ENCODE measurements at places on chromosomes 2 and 18. TPM values are rescaled to one million over a fixed set of nuclear protein-coding genes. Genes with fewer than 3 reads are reported as not detected.

The SELENOI gene
- 16.1 TPM for total RNA-seq

The TFPI gene
- total RNA-seq, result 51.8 TPM

The STPG4 gene
- total RNA-seq, result not detected

The SH3RF3 gene
- 0.50 TPM for total RNA-seq

The RESP18 gene
- not detected for total RNA-seq

The ANKRD30BL gene
- not detected for total RNA-seq

The CAVIN2 gene
- total RNA-seq, result 35.7 TPM

The MROH2A gene
- 0.12 TPM for total RNA-seq

The ELAC1 gene
- 4.4 TPM for total RNA-seq

The DSC3 gene
- total RNA-seq, result 1.2 TPM

The WNT6 gene
- 0.31 TPM for total RNA-seq

The IDH1 gene
- 91.4 TPM for total RNA-seq

The KCNIP3 gene
- total RNA-seq, result 1.5 TPM

The COL4A4 gene
- total RNA-seq, result 2.4 TPM

The SMARCAL1 gene
- total RNA-seq, result 14.3 TPM

The DYNC1I2 gene
- 72.0 TPM for total RNA-seq

The OR6B2 gene
- total RNA-seq, result not detected

The GPC1 gene
- total RNA-seq, result 226 TPM

The TUBA4B gene
- not detected for total RNA-seq

The IL1R1 gene
- 32.8 TPM for total RNA-seq

The SLC4A5 gene
- 0.11 TPM for total RNA-seq

The DSC2 gene
- total RNA-seq, result 0.65 TPM

The CXCR1 gene
- total RNA-seq, result not detected

The NAT8 gene
- not detected for total RNA-seq

The ZNF804A gene
- not detected for total RNA-seq

The CRYBA2 gene
- total RNA-seq, result not detected

The KIF5C gene
- 0.39 TPM for total RNA-seq

The RAB6C gene
- not detected for total RNA-seq

The AQP12A gene
- total RNA-seq, result not detected

The IL36B gene
- total RNA-seq, result not detected

The TEKT4 gene
- total RNA-seq, result not detected

The ICA1L gene
- total RNA-seq, result 2.2 TPM

The PDE6D gene
- total RNA-seq, result 17.0 TPM

The CKAP2L gene
- total RNA-seq, result 16.2 TPM

The TMEM37 gene
- 1.5 TPM for total RNA-seq

The HRH4 gene
- total RNA-seq, result not detected

The DPYSL5 gene
- 3.7 TPM for total RNA-seq

The MAP2 gene
- 0.86 TPM for total RNA-seq

The GALR1 gene
- not detected for total RNA-seq

Measured in A549 treated with GW870086 at 1 μM for 4 hours (cell line).